CD4-positive, alpha-beta T cell treated with Interleukin-4 for 4 hours (primary cell): ENCODE measurements at places on chromosomes 7 and 10.

DNA sequence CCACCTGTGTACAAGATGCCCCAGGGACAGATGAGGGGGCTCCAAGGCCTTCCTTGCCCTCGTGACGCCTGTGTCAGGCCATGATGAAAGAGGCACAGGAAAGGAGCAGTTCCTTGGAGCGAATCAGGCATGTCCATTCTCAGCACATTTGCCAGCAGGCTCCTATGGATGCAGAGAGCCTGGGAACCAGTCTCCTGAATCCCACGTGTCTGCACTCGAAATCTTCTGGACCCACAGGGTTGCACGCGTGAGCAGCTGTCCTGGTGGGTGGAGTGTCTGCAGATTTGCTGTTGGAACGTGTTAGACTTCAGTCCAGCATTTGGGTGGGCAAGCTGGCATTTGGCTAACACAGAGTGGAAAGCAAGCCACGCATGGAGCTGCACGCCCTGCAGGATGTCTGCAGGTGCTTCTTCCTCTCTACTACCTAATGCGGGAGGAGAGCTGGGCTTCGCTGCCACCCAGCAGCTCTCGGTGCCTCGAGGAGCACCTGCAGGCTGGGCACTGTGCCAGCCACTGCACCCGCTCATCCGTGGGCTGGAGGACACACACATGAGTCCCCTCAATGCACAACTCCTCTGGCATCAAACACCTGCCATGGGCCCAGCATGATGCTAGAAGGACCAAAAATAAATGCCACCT is 140.7 kb downstream of the PAXIP1 start:
- no peak for DNase-seq

DNA sequence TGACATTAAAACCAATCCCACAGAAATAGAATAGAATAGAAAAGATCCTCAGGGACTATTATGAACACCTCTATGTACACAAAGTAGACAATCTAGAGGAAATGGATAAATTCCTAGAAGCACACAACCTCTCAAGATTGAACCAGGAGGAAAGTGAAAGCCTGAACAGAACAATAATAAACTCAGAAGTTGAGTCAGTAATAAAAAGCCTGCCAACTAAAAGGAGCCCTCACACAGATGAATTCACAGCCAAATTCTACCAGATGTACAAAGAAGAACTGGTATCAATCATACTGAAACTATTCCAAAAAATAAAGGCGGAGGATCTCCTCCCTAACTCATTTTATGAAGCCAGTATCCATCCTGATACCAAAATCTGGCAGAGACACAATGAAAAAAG is 220.3 kb upstream of the HPS1 start:
- DNase-seq = no peak

GRCh38 chr10:16681521-16681920 is 135.7 kb downstream of the RSU1 start:
- no peak for DNase-seq

- DNase-seq = no peak
These were observed 75.5 kb upstream of the PPP2R2D start for GRCh38 chr10:131825150-131825848.
